ENCODE measurements at places on chromosomes 12 and 14.
A peak's percentile ranks its signal among the peaks of the same experiment; 100 is the strongest.

DNA sequence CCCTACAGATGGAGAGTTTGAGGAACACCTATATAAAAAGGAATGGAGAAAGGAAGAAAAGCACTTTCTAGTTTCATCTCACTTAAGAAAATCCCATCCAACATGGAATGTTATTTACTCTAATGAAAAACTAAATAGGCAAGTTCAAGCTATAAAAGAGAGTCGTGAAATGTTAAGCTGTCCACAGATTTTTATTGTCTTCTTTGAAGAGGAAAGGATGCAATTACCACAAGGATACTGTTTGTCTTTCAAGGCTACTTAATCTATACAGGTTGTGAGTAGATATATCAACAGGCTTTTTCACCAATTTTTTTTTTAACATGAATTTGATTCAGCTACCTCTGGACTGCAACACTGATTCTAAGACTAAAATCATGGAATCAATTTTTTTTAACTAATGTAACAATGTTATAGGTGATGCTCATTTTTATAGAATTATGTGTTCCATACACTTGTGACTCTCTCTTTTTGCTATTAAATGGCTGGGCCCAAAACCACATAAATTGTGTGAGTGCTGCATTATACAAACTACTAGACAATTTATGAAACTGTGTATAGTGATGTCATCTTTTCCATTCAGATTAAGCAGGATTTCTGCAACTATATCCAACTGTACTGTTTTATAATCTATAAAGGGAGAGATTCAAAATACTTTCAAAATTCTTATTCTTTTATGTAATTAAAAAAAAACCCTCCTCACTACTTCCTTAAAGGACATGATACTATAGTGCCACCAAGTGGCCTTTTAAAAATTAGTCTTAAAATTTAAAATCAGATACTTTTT, 26.8 kb upstream of the BMAL2 start:
- no peak for DNase-seq

DNA sequence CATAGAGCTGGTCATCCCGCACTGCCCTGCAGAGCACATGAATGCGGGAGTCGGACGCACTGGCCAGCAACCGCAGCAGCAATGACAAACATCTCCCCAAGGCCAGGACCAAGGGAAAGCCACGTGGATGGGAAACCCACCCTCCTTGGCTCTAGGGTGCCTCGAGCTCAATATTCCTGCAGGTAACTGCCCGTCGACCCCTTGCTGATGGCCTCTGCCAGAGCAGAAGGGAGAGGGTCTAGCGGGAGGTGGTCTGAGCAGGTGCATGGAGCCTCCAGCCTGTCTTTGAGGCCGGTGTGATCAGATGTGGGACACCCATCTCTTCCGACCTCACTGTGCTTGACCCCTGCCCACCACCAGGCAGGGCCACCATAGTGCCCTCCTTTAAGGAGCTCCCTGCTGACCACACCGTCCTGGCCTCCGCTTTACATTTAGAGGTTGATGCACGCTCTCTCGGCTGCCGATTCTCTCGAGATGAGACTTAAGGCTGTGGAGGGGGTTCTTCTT, 89.7 kb downstream of the PIWIL1 start:
- no peak for DNase-seq

DNA sequence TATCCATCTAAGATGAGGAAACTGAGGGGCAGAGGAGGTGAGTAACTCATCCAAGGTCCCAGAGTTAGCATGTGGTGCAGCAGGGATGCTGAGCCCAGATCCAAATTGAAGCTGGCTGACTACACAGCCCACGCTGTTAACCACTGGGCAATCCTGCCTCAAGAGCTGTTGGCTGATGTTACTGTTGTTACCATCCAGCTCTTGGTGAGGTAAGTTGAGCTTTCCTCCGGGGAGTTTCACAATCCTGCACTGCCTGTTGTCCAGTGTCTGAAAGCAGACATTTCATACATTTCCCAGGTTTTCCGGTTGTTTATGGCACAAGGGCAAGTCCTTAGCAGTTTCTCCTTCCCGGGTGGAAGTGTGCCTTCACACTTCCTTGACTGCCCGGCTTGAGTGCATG, 14.5 kb downstream of the CYP46A1 start:
- DNase-seq: no peak

- DNase-seq: no peak
These were observed 86.5 kb downstream of the SLC25A47 start for GRCh38 chr14:100409651-100410050.

DNA sequence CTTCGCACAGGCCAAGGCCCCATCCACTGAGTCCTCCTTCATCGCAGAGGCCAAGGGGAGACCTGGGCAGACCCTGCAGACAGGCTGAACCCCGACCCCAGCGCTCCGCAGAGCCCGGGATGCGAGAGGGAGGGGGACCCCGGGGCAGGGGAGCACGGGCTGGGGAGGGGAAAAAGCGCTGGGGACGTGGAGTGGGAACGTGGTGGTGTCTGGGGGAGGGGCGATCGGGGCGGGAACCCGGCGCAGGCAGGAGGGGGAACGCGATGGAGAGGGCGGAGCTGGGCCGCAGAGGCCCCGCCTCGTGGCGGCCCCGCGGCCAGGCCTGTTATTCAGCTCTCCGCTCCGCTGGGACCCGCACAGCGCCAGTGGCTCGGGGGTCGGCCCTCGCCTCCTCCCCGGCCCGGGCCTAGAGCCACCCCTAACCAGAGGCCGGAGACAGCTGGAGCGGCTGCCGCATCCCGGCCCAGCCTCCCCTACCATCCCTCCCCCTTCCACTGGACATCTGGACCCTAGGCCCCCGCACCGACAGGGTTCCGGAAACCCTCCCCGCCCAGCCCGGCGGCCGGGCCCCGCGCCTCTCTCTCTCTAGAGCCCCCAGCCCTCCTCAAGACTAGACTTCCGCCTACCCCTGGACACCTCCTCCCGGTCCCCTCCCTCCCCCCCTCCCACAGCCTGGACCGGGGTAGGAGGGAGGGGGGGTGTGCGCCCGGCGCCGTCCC, at the start of gene ARHGEF25:
TSS of gene ARHGEF25 (plus strand) at position 328 of the 719 bp plus-strand sequence. CDS start 460 bp downstream, outside the sequence.
- peak; percentile 51 for DNase-seq

- no peak for DNase-seq
These were observed 163.4 kb downstream of the ANO6 start for GRCh38 chr12:45379261-45379660.

DNA sequence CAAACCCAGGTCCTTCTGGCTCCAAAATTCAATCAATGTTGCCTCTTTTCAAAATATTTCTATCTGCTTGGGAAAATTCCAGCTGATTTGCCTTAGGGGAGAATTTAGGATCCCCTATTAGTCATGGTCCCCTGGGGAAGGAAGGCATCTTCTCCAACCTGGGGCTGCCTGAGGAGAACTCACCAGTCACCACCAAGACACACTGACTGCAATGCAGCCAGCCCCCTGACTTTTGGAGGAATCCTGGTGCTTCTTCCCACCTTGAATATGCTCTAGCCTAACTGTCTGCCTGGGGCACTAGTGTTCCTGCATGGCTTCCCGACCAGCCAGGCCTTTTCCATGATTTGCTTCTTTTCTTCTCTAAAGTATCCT, 71.8 kb upstream of the BCL2L14 start:
- DNase-seq: no peak

GRCh38 chr14:31842899-31843298, 234.2 kb upstream of the ARHGAP5 start:
- no peak for DNase-seq

DNA sequence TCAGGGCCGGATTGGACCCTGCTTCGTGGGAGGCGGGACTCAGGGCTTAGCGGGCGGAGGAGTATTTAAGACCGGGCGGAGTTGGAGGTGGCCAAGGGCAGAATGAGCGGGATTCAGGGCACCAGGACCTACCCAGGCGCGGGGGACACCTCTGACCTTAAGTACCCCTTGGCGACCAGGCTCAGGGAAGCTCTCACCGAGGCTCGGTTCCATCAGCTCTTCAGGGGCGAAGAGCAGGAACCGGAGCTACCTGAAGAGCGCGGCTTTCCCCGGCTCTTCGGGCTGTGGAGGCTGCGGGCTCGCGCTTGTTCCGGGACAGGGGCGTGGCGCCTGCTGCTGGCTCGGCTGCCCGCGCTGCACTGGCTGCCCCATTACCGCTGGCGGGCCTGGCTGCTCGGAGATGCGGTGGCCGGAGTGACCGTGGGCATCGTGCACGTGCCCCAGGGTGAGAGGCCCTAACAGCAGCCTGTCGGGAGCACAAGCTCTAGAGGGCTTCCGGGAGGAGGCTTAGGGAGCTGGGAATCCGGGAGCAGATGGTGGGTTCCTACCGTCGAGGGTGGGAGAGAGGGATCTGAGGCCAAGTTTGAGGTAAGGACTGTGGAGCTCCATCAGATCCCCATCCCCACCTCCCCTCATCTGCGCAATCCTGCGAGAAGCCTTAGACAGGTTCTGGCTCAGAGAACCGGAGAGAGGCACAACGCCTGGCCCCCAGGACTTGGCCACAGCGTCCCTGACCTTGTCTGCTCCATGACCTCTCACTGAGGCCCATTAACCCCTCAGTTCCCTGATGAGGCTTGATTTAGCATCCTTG, 8.4 kb downstream of the ARHGEF25 start:
- DNase-seq: no peak

GRCh38 chr12:63302941-63303536, 152.0 kb upstream of the AVPR1A start:
- no peak for DNase-seq

- no peak for DNase-seq
These were observed 135.5 kb upstream of the CPM start for GRCh38 chr12:69068448-69068847.

DNA sequence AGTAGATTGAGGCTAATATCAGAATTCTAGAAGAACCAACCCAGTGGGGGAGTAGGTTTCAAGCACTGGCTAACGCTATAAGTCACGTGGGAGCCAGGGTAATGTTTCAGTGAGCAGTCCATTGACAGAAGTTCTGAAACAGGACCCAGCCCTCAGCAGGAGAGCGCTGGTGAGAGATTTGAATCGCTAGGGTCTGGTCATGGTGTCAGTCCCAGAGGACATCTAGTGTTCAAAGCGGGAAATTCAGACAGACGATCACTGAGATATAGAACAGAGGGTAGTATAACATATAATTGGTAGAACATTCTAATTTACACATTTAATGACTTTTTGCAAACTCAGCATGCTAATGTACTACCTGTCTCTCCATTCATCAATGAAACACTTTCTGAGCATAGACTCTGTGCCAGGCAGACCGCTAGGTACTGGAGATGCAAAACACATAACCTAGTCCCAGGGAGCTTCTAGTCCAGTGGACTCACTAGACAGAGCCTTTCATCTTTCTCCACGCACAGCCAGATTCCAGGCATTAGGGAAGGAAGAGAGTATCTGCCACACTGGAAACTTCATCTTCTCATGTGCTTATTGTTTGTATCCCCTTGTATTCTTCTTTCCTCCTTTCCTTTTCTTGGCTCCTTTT, 35.4 kb upstream of the RNASE3 start:
- no peak for DNase-seq

DNA sequence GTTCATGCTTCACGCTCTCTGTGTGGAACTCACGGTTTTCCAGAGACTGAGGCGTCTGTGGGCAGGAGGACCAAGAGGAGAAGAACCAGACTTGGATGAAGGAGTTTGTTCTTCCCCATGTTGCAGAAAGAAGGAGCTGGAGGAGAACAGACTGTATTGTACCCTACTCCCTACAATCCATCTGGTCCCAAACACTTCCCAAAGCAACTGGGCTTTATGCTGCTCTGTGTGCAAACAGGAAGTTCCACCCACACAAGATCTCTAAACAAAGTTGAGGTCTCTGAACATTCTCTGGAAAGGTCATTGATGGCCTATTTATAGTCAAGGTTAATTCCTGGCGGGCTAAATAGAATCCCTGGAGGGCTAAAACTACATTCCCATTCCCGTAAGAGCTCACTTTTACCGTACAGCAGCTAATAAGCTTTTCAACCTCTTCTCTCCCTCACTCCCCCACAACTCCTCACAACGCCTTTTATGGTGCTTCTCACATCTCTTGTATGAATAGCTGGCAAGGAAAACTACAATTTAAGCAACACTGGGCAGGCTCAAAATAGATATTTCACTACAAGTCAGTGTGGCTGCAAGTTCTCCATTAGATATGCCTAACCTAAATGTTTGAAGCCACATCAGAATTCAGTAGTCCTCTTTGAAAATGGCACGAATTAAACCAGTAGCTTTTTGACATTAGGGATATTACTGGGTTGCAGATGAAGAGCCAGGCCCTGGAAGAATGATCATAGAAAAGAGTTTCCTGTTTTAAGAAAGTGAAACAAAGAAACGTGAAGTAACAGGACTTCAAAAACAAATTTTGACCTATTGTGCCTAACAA, at the start of gene A2M:
TSS of gene A2M (minus strand) at position 189 of the 829 bp plus-strand sequence. CDS start at position 119, 70 bp downstream.
- DNase-seq: no peak

- no peak for DNase-seq
These were observed 8.8 kb downstream of the LRR1 start for GRCh38 chr14:49607583-49607982.

- no peak for DNase-seq
These were observed 180.6 kb downstream of the SLC15A4 start for GRCh38 chr12:128643155-128643554.

GRCh38 chr12:62893276-62893675, 41.7 kb downstream of the PPM1H start:
- DNase-seq: no peak

GRCh38 chr12:26309634-26310033, 114.3 kb downstream of the SSPN start:
- no peak for DNase-seq

All from activated T-cell treated with anti-CD3 and anti-CD28 coated beads for 48 hours (primary cell).